ENCODE measurements at places on chromosomes 3 and 15.

GRCh38 chr15:101660005-101660404 is 7.8 kb upstream of the TM2D3 start:
- DNase-seq: no peak

GRCh38 chr3:53166781-53167291 is 5.8 kb downstream of the PRKCD start:
- no peak for DNase-seq

GRCh38 chr3:68483601-68484000 is 448.7 kb downstream of the TAFA4 start:
- DNase-seq: no peak

GRCh38 chr3:196339493-196340254 is 1.5 kb upstream of the TM4SF19 start:
- no peak for DNase-seq

GRCh38 chr3:147661916-147662315 is 252.8 kb downstream of the ZIC1 start:
- no peak for DNase-seq

DNA sequence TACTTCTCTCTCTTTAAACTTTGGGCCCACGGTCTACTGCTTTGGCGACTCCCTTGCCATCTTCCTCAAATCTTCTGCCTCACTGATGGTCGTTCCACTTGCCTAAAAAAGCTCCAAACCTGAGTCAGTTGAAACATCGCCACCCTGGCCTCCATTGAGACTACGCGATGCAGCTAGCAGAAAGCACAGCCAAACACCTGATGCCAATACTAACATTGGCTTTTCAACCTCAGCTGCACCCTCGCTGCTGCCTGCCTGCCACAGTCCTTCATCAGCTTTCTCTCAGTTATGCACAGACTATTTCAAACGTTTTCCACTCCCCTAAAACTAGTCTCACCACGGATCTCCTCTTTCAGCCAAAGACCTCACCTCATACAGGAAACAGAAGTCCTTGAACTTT is 214.2 kb upstream of the TMCO5A start:
- DNase-seq: no peak

DNA sequence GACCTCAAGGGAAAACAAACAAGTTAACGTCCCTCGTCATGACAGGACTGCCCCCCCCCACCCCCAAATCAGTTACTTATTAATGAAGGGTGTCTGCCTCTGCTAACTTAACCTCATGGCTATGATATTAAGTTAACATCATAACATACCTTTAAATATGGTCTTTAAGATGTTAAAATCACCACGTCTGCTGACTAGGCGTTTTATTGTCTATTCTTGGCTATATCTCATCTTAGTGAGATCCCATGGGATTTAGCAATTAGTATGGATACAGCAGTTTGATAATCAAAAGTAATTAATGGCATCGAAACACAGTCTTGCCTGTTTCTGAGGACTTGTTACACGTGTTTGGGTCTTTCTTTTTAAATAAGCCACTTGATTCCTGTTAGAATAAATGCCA is 186.9 kb downstream of the FOXB1 start:
- DNase-seq: no peak

GRCh38 chr3:197807969-197808587 is 17.0 kb downstream of the LRCH3 start:
- no peak for DNase-seq

DNA sequence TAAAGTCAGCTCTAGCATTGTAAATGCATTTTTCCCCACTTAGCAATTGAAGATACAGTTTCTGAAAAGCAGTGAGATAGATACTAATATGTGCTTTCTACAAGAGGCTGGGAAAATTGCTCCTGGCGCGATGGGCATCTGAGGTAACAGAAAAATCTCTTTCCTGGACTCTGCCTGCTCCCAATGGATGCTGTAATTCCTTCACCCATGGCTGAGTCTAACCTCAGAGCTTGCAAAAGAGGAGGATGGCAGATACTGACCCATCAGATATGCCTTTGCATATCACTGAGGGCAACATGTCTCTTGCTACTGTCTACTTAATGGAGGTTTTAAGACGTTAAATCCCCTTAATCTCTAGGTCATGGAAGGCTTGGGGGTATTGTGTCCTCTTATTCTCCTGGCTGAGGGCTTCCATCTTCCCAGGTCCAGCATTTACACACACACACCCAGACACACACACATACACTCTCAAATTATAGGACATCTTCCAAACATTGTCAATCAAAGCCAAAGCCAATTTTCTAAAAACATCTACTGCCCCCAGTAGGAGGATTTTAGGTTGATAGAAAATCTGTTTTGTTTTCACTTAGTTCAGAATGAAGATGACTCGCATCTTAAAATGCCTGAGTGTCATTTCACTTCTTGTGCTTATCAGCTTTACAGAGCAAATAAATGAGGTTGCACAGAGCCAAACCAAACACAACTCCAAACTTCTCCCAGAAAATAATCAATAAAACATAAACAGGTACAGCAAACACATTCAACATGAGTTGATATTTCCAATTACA is 2.4 kb downstream of the TRPM1 start:
- no peak for DNase-seq

GRCh38 chr15:58103482-58103881 is 34.7 kb upstream of the AQP9 start:
- no peak for DNase-seq

DNA sequence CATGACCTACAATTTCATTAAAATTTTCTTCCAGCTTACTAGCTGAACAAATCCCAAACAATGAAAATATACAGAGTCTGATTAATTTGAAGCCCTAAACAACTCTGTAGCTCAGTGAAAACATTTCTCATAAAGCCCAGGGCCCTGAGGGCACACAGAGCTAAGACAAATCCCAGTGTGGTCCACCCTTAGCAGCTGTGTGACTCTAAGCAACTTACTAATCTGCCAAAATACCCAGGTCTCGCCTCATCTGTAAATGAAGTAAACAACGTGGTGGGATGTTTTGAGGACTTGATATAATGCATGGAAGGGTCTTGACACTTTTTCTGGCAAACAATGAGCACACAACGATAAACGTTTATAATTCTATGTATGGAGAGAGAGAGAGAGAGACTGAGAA is 158.4 kb downstream of the FHIT start:
- no peak for DNase-seq

DNA sequence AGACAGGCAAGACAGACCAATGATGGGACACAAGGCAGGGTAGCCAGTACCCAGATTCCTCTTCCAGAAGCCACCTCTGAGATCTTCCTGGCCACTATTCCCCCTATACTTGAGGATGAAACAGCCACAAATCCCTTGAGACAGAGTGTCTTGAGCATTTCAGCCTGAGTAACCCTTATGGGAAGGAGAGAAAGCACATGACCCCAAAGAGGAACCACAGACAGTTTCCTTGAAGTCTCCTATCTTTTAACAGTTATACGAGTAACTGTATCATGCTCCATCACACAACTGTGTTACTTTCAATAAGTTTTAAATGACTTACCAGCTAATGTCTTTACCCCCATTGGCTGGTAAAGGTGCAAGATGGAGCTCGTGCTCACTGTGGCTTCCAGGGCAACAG is 9.3 kb downstream of the VIPR1 start:
- DNase-seq: no peak

- no peak for DNase-seq
Measured at GRCh38 chr15:56272454-56272853, 28.8 kb upstream of the RFX7 start.

DNA sequence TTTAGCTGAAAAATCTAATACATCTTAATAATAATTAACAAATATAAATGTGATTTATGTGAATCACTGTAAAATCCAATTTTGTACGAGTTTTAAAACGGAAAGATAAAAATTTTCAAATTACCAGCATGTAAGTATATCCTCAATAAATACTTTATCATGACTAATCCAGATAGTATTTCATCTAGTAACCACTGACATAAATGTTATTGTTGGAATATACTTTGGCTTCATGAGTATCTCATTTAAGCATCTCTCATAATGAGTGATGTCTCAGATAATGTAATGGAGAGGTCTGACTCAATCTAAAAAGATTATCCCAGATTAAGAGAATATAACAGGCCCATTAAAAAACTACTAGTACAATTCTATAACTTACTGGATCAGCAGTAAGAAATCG is 216.3 kb downstream of the STAG1 start:
- no peak for DNase-seq

DNA sequence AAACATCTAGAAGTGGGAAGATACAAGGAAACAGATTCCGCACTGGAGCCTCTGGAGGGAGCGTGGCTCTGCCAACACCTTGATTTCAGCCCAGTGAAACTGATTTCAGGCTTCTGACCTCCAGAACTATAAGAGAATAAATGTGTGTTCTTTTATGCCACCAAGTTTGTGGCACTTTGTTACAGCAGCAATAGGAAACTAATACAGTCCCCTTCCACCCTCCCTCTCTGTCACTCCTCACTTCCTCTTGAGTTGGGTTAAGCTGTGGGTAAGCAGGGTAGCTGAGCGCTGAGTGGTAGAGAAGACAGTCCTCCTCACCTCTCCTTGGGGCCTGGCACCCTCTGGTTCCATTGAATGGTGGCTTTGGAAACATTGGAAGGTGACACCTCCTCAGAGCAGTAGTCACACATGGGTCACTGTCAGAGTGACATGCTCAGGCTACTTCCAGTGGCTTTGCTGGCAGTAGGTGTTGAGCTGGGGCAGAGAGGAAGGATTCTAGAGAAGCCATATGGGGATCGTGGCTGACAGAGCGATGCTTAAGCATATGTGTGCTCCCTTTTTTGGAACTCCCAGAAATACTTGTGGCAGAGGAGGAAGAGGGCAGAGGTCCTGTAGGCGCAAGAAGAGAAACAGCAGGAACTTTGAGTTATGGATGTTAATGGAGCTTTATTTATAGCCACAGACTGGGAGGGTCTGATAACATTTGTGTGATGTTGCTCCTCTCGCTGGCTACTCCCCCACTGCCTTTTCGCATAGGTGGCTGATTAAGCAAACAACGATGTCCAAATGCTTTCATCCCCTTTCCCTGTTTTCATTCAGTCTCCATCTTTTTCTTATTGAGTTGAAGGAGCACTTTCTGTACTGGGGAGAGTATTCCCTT is 14.8 kb upstream of the HCN4 start:
- DNase-seq: no peak

- no peak for DNase-seq
Measured at GRCh38 chr3:128878556-128879124, 780 bp upstream of the ACAD9 start.

GRCh38 chr15:81183439-81183775 is 13.3 kb upstream of the IL16 start:
- no peak for DNase-seq

DNA sequence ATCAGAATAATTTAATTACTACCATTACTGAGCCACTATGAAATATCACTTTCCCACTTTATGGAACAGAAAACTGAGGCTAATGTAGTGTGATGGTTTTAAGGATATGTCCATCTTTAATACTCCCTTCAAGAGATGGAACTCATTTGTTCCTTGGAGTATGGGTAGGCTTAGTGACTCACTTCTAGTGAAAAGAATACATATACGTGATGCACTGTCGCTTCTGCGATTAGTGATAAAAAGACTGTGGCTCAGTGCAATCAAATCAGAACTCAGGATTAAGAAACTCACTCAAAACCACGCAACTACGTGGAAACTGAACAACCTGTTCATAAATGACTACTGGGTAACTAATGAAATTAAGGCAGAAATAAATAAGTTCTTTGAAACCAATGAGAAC is 216.6 kb downstream of the SUCLG2 start:
- no peak for DNase-seq

DNA sequence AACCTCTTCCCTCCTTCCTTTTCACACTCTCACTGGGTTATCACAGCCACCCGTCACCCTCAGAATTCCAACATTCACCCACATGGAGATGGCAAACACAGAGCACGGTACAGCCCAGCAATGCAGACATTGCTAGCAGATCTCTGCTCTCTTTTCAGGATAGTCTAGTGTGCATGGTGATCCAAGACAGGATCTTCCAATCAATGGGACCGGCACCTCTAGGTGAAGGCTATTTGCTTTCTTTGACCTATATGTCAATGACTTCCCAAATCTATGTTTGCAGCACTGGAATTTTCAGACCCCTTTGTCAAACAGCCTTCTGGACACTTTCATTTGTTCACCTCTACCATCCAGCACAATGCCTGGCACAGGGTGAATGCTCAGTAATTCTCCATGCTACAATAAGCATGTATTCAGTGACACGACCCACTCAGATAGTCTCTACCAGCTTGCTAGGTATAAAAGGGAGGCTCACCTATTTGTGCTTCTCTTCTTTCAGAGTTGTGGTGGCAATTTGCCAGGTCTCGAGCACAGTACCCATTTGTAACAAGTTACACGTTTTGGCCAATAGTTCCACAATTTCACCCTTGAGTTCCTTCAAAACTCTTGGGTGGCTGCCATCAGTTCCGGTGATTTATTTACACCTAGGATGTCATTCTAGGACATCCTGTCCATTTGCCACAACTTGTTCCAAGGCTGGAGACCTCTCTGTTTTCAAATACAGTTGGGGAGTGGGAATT is 279.1 kb upstream of the ICE2 start:
- DNase-seq: no peak

- DNase-seq: no peak
Measured at GRCh38 chr3:190444576-190445145, 5.0 kb downstream of the TMEM207 start.

DNA sequence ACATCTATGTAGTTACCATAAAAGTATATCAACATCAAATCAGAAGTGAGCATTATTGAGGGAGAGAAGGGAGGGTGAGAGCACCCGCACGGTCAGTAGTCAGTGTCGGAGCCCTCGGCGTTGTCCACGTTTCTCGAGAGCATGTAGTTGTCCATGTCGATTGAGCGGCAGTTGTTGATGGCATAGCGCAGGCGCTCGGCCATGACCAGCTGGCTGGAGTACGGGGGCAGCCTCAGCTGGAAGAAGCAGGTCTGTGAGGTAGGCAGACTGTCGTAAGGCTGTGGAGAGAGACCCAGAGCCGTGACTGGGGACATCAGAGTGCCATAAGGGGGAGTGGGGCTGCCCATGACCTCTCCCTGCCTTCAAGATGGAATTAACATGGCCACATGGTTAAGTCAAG is 11.8 kb downstream of the FBXL22 start:
- DNase-seq: no peak

- DNase-seq: no peak
Measured at GRCh38 chr3:129984125-129984524, 9.6 kb downstream of the TRH start.

DNA sequence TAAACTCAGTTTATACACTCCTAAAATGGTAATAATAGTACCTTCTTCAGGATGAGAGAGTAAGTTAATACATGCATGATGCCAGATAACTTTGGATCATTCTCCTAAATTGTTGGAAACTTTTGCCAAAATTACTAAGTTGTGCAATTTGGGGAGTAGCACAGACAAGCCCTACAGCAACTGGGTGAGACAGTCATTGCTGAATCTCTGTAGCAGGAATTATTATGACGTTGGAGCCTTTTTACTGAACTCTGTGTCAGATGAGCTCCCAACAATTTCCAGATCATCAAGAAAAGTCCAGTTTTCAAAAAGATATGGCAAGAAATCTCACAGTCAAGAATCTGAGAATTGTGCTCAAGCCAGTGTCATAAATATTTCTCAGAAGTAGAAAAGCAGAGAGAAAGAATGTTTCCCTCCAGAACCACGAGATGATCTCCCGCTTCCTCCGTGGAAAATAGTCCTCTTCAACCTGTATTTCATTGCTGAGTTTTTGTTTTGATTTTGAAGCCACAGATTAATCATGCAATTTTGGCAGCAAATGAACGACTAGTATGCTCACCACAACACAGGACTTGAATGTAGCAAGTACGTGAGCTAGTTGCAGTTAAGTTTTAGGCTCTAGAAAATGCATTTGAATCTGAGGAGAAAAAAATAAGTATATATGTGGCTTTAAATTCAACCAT is 485.4 kb downstream of the CNTN6 start:
- no peak for DNase-seq

GRCh38 chr3:59611649-59612443 is 562.0 kb upstream of the CFAP20DC start:
- no peak for DNase-seq

Data from activated CD8-positive, alpha-beta memory T cell treated with anti-CD3 and anti-CD28 coated beads for 1 hour (primary cell).